ENCODE measurements at places on chromosomes 11 and 22.

DNA sequence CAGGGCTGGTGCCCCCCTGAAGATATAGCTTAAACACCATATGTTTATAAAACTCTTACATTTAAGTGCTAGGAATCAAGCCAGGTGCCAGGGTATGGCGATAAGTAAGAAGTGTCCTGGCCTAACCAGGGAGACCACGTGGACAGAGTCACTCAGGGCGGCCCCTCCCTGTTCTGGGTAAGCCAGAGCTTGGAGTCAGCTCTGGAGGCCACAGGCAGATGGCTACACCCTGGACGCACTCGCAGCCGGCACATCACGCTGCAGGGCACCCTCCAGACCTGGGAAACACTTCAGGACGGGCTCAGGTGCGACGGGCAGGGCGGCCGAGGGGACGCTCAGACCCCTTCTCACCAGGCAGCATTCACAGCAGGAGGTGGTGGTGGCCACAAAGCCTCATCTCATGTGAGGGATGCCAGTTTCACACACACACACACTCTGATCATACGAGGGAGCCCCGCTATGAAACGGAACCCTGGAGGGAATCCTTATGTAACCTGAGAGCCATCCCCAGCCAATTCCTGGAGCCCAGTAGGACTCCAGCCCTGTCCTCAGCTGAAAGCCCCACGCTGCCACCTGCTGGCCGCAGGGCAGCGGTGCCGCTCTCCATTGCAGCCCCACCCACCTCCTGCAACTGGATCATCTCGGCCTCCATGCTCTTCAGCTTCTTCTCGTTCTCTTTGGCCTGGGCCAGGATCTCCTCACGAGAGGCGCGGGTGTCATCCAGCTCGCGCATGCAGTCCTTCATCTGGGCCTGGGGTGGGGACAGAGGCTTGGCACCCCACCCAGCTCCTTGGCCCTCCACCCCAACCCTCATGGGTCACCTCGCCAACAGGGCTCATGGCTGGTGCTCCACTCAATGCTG lies 33.4 kb downstream of the APOL1 start:
- peak; percentile 53 for DNase-seq

- DNase-seq, result no peak
Observed at GRCh38 chr11:118740892-118741291, 50.1 kb downstream of the DDX6 start.

GRCh38 chr22:26404851-26405421 lies 24.1 kb upstream of the ASPHD2 start:
- peak; percentile 48 for DNase-seq

DNA sequence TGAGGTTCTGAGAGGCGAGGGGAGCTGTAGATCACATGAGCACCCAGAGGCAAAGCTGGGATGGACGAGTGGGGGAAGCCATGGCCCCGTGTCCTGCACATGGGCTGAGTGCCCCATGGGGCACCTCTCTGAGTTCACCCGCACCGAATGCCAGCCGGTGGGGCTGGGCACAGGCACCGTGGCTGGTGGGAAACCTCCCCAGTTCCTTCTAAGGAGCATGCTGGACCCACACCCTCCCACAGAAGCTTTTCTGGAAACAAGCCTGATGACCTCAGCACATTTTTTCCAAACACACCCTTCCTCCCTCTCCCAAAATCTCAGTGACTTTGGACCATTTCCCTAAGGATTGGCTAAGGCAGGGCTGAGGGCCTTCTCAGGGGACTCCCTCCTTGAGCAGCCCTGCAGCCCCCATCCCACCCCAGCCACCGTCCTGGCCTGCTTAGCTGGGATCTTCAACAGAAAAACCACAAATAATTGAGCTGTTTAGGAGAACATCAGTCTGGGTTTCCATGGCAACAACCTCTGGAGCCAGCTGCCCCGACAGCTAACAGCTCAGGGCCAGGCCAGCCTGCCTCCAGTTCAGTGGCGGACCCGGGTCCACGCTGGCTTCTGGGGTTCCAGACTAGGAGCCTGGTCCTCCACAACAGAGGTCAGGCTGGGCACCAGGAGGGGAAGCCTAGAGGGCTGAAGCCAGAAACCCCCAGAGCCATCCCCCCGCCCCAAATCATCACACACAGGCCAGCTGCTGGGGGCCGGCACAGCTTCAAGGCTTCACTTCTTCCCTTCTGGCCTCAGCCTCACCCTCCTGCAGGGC lies 18.1 kb upstream of the LINC01488 start:
- DNase-seq, result no peak

- no peak for DNase-seq
Observed at GRCh38 chr11:27229511-27230191, 133.4 kb downstream of the CCDC34 start.

- DNase-seq, result no peak
Observed at GRCh38 chr22:43152003-43152356, 621 bp downstream of the TSPO start.

- DNase-seq, result no peak
Observed at GRCh38 chr11:134760957-134761356, 348.9 kb upstream of the B3GAT1 start.

DNA sequence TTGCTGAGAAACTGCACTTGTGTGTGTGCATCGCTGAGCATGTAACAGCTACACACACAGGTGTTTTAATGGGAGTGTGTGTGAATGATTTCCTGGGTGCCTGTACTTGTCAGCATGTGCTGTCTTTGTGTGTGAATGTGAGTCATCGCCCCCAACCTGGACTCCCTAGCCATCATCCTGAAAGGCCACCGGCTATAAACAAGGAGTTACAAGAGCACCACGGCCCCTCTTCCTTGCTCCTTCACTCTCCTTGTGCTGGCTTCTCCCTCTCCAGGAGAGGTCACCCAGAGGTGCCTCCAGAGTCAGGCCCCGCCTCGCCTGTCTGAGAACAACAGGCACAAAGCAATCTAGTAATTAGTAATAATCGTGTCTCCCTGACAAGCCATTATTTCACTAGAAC lies 419.2 kb downstream of the BUD13 start:
- DNase-seq, result no peak

DNA sequence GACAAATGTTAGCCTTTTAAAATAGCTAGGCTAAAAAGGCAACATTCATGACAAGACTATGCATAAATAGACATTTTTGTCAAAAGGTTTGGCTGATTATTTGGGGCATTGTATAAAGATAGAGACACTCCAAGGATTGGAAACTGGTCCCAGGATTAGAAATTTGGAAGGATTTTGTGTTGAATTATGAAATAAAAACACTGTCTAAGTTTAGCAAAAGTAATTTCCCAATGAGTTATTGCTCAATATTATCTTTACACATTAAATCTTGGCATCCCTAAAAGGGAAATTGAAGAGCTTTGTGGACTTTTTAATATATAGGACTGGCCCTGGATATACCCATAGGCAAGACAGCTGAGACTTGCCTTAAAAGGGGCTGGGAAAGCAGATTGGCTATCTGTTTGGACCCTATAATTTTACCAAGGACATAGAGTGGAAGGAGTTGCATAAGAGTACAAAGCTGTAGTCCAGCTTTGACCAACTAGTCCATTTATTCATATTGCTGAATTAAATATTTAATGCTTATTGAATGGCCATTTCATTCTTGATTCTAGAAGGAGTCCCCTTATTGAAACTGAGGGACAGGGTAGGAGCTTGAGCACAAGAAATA lies 382.7 kb downstream of the METTL15 start:
- no peak for DNase-seq

DNA sequence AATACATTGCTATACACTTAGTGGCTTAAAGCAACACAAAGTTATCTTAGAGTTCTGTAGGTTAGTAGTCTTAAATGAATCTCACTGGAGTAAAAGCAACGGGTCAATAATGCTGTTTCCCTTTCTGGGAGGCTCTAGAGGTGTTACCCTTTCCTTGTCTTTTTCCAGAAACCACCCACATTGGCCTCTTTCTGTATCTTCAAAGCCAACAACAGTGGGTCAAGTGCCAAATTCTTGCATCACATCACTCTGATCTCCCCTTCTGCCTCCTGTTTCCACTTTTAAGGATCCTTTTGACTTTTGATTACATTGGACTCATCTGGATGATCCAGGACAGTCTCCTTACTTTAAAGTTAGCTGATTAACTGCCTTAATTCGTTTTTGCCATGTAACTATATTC lies 93.6 kb downstream of the DDX10 start:
- DNase-seq, result no peak

DNA sequence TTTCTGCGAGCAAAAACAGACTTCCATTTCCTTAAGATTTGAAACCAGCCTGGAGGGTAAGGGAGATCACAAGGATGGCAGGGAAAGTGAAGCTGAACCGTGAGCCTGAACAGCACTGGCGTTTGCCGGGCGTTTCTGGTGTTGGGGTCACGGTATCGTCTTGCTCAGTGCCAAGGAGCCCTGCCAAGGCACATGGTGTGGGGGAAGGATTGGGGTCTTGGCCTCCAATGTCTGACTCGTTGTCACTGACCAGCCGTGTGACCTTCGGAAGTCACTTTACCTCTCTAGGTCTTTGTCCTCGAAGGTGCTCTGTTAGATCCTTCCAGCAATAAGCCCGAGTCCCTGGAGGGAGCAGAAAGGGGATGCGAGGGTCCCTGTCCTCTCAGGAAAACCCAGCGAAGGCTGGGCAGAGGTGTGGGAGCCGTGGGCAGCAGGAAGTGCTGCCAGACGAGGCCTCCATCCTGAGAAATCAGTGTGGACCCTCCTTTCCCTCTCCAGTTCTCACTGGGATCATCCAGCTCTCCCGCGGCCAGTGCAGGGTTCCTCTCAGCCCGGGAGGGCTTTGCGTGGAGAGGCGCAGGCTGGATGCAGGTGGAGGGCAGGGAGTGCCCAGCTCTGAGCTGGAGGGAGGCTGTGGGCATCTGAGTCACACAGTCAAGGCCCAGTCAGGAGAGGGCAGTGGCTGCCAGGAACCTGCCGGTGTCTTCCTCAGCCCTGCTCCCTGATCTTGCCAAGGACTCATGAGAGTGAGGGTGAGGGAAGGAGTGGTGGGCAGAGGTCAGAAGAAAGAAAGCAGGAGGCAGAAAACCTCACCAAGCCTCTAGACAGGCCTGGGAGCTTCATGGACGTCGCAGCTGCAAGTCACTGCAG lies 18.9 kb downstream of the TOM1 start:
- DNase-seq, result no peak

DNA sequence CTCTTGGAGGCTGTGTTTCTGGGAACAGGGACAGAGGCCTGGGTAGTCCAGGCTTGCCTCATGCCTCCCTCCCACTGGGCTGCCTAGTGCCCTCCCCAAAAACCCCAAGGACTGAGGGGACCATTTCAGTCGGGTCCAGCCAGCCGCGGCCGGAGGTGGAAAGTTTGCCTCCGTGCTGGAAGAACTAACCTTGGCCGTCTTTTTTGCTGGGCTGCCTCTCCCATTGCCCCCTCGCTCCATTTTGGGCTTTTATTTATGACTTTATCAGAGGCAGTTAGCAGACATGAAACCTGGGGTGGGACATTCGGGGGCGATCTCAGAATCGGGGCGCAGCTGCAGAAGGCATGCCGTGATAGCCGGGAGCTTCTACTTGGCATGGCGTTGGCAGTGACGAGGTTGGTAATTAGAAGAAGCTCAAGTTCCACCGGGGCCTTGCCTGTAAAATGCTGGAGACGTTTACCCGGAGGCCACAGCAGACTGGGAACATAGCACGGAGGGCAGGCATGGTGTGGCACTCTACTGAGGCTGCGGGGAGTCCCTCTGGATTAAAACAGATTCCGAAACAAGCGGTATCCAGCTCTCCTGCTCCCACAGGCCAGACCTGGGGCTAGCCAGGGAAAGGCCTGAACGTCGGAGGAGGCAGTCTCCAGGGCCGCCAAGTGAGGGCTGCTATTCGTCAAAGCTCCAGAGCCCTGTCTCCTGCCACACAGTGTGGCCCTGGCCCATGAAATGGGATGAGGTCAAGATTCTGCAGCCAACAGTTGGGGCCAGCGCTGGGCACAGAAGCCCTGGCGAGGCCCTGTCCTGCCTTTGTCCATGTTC lies 76.4 kb upstream of the PPARA start:
- no peak for DNase-seq

DNA sequence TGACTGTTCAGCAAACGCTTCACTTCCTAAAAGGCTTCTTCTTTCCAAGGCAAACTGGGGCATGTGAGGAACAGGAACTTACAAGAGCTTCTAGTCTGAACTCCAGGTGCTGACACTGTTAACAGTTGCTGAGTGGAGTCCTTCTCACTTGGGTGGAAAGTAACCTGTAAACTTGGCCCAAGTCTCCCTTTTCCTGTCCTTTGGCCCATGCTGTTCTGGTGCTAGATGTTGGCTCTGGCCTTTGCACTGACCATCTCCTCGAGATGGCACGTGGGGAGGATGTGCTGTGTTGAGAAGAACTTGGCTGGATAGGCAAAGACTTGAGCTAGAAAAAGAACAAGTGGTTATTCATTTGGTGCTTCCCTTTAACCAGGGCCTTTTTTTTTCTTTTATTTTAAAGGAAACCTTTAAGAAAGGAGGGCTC lies 53.6 kb downstream of the PTPRJ start:
- DNase-seq, result peak; percentile 78

GRCh38 chr11:11427140-11427539 lies 74.1 kb upstream of the CSNK2A3 start:
- DNase-seq, result no peak

DNA sequence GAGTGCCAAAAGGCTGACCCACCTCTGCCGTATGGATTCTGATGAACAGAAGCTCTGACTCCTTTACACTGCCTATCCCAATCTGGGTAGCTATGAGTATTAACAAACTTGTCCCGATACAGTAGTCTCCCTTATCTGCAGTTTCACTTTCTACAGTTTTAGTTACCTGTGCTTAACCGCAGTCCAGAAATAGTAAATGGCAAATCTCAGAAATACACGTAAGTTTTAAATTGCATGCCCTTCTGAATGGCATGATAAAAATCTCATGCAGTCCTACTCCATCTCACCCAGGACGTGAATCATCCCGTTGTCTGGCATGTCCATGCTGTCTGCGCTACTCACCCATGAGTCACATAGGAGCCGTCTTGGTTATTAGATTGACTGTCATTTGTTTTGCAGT lies 68.8 kb downstream of the SNX19 start:
- no peak for DNase-seq

- no peak for DNase-seq
Observed at GRCh38 chr11:103368145-103368544, 258.9 kb downstream of the DYNC2H1 start.

DNA sequence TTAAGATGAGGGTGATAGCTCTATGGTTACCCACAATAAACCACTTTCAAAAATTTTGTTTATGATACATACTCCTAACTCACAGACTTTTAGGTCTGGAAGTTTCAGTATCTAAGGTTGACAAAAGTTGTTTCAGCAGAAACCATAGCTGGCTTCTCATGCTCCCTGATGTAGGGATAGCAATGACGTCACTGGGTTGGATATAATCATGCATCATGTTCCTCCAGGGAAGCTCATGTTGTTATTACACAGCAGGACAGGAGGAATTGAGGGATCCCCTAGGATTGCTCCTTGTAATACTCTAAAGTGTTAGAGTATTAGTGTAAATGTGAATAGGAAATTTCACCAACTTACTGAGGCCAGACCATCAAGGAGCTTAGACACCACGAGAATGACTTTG lies 23.6 kb downstream of the APOL3 start:
- DNase-seq, result no peak

Data from pons (tissue), 1 donor.